ENCODE measurements at places on chromosomes 16 and 17.

DNA sequence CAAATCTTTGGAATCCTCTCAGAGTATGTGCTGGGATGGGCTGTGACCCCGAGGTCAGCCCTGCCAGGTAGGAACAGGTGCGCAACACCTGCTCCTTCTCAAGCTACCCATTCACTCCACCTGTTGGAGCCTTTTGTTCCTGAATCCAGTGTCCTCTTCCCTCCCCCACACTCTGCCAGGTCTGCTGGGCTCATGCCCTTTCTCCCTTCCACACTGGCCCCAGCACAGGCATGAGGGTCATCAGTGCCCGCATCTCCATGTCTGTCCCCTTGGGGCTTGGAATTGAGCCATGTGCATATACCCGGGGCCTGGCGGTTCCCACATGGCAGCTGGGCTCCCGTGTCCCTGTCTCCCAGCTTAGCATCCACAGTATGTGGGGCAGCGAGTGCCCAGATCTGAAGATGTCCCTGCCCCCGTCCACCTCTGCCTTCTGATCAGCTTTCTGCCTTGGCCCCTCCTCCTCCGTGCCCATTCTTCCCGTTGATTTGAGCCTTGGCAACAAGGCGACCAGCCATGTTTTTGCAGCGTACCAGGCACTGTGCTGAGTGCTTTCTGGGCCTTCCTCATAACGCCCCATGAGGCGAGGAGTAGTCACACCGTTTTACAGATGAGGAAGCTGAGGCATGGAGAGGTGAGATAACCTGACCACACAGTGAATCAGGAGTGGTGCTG, 102.2 kb downstream of the RAP1GAP2 start:
- DNase-seq = no peak

GRCh38 chr16:56257239-56257638, 66.0 kb downstream of the GNAO1 start:
- no peak for DNase-seq

DNA sequence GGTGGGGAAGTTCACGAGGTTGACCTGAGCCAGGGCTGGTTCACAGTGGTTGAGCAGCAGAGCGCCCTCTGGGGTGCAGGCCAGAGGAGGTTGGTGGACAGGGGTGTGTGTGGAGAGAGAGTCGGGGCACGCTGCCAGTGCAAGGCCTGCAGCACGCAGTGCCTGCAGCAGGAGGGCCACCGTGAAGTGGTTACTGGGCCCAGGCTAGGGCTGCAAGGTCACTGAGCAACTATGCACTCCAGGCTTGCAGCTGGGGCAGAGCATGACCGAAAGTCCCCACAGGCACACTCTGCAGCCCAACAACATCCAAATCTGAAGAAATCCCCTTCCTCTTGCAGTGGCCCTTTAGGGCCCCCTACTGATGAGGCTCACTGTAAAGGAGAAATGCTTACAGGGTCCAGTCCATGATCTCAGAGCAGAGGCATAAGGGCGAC, 89.1 kb upstream of the NOL11 start:
- DNase-seq = no peak

- no peak for DNase-seq
These were observed 212.1 kb downstream of the CDRT15L2 start for GRCh38 chr17:20791626-20792025.

- no peak for DNase-seq
These were observed 6.6 kb downstream of the COX6A2 start for GRCh38 chr16:31421587-31421986.

Data from T-helper 22 cell (primary cell).